Activated T-helper 17 cell treated with anti-CD3 and anti-CD28 coated beads, Interleukin-2, amount 50 U/mL, for 72 hours (primary cell): ENCODE measurements at places on chromosomes 5 and 9. TPM values are rescaled to one million over a fixed set of nuclear protein-coding genes. Genes with fewer than 3 reads are reported as not detected.
A peak's percentile ranks its signal among the peaks of the same experiment; 100 is the strongest.

GRCh38 chr5:59840200-59840601 is 53.3 kb downstream of the PDE4D start:
- no peak for ATAC-seq

GRCh38 chr5:115415143-115415491 is 118.7 kb upstream of the CCDC112 start:
- peak; percentile 80 for ATAC-seq

DNA sequence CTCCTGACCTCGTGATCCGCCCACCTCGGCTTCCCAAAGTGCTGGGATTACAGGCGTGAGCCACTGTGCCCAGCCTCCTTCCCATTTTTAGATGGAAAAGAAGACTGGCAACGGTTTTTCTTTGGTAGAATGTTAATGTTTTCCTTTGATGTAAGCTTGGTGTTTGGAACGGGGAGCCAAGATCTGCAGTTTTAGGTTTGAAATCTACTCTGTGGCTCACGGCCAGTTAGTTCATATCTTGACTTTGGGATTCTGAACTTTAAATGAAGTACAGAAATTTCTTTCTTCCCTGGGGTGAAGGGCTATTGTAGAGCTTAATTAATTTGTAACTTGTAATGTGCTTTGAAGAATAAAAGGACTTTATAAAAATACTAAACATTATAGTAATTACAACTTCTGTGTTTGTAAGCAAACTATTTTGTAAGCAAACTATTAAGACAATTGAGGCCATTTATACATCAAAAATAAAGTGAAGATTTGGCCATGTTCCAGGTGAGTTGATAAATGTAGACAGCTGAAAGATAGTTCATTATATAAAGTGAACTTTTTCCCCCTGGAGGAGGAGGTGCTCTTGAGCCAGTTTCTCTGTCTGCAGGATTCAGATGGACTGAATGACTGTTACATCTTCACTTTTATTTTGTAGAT is 117.1 kb upstream of the TUT7 start:
- no peak for ATAC-seq

DNA sequence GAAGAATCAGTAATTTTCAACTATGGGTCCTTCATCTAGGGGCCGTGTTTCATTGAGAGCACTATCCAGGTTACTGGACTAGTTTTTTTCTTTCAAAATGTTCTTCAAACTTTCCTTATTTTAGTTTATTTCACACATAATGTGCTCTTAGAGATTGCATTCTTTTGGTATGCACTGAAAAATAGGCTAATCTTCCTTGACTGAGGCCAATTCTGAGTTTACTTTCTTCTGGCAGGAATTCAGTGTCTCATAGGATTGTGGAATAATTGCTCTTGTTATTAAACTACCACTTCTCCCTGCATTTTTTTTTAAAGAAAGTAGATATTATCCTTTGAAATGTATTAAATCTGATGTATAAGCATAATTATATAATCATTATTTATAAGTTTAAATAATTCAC is 624.5 kb downstream of the RAB3C start:
- ATAC-seq = no peak

DNA sequence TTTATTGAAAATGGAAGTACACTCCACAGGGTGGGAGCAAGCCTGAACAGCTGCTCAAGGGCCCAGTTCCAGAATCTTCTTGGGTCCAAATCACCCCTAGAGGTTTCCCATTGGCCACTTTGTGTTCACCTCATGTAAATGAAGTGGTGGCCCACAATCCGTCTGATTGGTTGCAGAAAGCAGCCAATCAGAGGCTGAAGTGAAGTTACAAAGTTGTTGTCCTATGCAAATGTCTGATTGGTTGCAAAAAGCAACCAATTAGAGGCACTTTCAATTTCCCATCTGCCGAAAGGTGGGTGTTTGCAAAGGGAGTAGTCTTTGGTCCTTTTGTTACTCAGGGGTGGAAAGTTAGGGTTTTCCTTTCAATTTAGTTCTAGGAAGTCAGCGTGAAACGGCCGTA is 8.8 kb downstream of the TMEM171 start:
- no peak for ATAC-seq

GRCh38 chr9:128001779-128002298 is 21.1 kb upstream of the EEIG1 start:
- ATAC-seq = no peak

DNA sequence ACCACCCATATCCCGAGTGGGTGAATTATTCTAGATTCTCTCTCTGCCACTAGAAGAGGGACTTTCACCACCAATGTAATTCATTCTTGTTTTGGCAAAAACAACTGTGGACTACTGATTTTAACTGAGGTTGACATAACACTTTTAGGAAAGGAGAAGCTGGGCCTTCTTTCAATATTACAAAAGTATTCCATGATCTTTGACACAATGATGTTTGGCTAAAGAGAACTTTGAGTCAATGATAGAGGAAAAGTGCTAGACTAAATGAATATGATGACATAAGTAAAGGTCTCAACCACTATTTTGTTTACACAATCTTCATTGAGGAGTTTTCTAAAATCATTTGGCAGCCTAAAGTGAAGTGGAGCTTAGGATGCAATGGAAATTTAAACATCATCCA is 336.9 kb upstream of the PDE4D start:
- ATAC-seq = no peak

DNA sequence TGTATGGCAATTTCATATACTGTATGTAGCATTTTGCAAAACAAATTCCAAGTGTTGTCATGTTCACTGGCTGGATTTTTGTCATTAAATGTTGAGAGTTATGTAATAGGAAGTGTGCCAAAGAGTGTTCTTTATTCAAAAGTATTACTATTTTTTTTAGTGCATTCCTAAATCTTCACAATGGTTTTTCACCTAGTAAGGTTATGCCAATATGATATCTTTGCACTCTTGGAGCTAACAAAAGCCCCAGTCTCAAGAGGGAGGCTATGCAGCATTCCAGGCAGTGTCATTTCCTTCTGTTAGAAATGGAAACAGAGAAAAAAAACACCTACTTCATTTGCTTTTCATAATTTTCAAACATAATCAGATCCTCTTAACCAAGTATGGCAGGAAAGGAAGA is 5.1 kb upstream of the SSBP2 start:
- no peak for ATAC-seq

DNA sequence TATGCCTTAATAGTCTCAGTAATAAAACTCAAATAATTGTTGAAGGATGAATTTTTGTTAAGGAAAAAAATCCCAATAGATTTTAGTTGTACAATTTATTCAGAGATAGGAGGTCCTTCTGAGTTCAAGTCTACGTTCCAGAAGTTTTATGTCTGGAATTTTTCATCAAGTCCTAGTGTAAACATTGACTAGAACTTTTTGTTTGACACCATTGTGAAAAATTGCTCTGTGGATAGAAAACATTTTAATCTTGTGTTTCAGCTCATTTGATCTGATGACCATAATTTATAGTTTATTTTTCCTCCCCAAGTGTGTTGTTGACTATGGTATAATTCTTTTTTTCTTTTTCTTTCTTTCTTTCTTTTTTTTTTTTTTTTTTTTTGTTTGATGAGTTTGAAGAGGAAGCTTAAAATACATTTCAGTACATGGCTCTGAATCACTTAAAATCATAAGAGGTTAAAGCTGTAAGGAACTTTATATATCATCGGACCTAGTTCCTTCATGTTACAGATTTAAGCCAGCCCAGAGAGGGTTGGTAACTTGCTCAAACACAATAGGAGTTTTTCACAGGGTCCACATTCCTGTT is 20.7 kb downstream of the ITGA1 start:
- ATAC-seq = no peak

ABLIM3 gene
- total RNA-seq = 0.41 TPM

PHYHD1 gene
- total RNA-seq = not detected
